ENCODE measurements at places on chromosomes 1 and 21.

- no peak for DNase-seq
Observed at GRCh38 chr21:26047279-26047967, 123.1 kb downstream of the APP start.

- no peak for DNase-seq
Observed at GRCh38 chr1:216207154-216207553, 216.1 kb downstream of the USH2A start.

- peak; percentile 40 for DNase-seq
Observed at GRCh38 chr1:60978421-60979357, 103.7 kb upstream of the NFIA start.

DNA sequence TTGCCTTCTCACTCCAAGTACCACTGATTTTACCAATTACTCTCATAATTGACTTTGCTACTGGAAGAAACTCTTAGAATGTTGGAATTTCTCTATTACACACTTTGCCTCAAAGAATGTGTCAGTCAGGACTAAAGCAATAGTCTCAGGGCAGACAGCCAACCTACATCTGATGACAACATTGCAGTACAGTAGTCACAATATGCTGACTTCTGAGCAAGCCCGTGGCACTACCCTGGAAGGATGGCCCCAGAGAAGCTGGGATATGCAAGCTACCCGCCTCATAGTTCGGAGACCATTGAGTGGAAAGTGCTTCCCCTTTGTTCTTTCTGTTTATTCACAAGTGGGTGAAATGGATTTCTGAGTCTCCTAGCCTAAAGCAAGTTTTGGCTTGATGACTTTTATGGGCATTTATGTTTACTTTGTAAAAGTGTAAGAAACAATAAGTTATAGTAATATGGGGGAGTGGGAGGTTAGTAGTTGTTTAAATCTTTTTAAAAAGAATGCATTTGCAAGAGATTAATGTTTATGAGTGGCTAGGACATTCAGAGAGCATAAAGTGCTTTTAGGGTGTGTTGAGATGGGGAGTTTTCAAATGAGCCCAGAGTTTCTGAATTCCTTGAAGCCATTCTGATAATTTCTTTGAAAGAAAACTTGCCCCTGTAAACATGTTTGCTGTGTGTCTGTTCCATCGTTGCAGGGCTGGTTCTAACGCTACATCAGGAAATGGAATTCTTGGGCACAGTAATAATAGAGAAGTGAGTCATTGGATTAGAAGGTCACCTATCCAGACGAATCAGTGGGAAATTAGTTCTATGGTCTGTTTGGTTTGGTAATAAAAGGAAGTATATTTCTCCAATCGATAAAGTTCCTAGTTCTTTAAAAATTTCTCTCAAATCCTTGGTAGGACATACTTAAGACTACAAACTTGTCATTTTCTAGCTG is 63.8 kb downstream of the LMO4 start:
- no peak for DNase-seq

GRCh38 chr1:159941141-159941540 is 4.3 kb downstream of the IGSF9 start:
- DNase-seq = no peak

DNA sequence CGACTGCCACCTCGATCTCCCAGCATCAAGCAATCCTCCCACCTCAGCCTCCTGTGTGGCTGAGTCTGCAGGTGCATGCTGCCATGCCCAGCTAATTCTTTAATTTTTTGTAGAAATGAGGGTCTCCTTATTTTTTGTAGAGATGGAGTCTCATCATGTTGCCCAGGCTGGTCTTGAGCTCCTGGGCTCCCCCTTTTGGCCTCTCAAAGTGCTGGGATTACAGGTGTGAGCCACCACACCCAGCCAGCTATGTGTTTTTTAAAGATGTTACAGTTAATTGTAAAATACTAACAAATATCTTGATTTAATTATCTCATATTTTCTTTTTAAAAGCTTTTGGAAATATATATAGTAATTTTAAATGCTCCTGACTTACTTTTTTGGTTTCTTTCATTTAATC is 181.3 kb upstream of the DMRTA2 start:
- DNase-seq = no peak

GRCh38 chr1:81307786-81308185 is 492.9 kb upstream of the ADGRL2 start:
- DNase-seq = no peak

- peak; percentile 76 for DNase-seq
Observed at GRCh38 chr1:89312572-89312971, 39.9 kb upstream of the GBP5 start.

DNA sequence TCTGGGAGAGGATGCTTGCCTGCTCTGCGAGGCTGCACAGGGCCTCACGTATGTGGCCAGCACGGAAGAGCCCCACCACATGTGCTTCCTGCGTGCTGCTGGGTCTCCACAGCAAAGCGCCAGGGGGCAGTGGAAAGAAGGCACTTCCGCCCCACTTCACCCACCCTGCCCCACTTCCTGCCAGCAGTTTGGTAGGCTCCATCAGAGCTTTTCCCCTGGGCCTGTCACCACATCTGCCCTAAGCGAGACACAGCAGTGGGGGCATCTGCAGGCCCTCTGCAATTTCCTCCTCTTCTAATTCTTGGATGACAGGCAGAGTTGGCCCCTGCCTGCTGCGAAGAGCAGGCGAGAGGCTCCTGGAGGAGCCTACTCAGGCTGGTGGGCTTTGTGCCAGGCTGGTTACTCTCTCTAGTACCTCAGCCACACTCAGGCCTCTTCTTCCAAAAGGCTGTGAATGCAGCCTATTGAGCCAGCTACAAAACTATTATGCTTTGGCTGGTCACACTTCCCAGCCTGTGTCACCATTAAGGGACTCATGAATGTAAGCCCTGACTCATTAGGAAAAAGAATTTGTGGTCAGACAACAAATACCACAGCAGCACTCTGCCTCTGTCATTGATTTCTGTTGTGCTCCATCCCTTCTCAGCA is 25.0 kb downstream of the CD244 start:
- peak; percentile 97 for DNase-seq

DNA sequence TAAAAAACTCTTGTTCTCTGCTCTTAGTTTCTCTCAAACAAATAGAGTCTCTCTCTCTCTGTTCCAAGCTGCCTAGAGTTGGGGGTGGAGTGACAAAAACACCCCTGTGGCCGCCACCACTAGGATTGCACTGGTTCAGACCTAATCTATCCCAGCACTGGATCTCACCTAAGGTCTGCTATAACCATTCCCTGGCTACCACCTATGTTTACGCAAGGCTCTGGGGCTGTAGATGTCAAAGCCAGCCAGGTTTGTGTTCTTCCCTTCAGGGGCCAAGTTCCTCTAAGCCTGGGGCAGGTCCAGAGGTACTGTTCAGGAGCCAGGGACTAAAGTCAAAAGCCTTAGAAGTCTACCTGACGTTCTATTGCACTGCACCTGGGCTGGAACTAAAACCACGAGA is 12.8 kb upstream of the CYP2J2 start:
- no peak for DNase-seq

GRCh38 chr21:45301521-45302081 is 13.9 kb upstream of the POFUT2 start:
- DNase-seq = no peak

GRCh38 chr1:206875752-206876377 is 10.4 kb downstream of the IL20 start:
- no peak for DNase-seq

DNA sequence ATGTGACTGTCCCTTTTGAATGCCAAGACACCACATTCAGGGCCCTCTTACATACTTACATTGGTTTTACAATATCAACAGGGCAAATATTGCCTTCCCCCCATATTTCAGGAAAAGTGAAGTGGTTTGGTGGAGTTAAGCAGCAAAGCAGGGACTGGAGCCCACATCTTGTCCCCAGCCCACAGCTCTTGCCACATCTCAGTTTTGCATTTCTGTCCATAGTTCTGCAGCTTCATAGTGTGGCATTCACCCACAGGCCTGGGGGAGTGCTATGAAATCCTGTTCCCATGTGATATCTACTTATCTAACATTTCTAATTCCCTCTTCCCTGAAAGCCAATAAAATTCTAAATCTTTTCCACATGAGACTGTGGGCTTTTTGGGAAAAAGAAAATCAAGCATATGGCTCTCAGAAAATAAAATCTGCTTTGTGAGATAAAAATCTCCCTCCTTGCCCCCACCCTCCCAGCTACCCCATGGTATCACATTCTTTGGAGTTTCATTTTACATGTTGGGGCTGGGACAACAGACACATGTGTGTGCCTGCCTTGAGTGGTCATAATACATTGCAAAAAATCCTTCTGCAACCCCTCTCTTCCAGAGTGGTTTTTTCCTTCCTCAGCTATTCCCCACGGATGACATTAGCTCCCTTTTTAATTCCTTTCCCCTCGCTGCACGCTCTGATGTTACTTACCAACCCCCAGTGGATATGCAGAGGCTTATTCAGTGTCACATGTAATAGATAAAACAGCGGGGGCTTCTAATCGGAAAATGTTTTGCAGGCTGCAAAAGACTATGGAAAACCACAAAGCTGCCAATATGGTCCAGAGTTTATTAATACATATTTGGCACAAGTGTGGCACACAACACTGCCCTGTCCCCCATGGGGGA is 20.5 kb upstream of the CD2 start:
- DNase-seq = peak; percentile 64

DNA sequence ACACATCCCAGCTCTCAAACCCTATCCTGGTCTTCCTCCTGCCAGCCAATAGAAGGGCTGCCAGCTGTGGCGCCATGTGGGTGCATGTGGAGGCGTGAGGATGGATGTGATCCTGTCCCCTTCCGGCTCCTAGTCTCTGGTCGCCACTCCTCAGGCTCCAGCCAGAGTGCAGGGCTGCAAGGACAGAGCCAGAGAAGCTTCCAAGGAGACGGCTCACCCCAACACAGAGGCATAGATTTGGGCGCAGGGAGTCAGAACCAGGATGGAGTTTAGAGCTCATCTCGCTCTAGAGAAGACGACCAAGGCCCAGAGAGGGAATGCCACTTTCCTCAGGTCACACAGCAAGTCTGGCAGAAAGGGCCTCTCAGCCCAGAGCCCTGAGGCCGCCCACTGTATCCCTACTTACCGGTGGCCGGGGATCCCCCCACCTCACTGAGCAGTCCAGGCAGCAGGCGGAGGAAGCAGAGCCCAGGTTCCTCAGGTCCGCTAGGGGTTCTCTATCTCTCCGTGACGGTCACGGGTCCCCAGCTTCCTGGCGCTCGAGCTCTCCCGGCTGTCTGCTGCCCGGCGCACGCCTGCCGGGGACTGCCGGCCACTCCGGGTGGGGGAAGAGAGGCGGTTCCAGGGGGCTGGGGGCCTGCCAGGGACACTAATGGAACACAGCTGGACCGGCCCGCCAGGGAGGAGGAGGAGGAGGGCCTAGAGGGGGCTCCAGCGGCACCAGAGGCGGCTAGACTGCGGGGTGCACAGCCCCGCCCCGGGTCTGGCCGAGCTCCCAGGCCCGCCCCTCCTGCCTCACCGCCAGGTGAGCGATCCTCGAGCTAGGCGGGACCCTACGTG is at the start of gene COL16A1:
Gene COL16A1 (minus strand): TSS at position 587 of the 840 bp plus-strand sequence. CDS start 1,824 bp downstream, outside the sequence.
- no peak for DNase-seq

DNA sequence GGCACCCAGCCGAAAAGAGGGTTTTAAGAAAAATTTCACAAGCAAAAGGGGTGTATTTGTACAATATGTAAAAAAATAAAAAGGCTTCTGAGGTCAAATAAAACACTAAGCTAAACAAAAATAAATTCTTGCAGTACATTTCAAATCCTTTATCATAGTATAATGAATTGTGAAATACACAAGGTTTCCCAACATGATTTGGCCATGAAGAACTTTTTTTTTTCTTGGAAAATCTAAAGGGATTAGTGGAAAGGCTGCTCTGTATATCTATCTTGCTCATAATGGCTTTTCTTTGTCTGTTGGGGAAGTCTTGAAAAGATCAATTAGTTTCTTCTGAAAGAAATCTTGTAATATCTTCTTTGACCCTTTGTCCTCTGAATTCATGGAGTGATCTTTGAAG is 593.4 kb downstream of the PLPP3 start:
- no peak for DNase-seq

DNA sequence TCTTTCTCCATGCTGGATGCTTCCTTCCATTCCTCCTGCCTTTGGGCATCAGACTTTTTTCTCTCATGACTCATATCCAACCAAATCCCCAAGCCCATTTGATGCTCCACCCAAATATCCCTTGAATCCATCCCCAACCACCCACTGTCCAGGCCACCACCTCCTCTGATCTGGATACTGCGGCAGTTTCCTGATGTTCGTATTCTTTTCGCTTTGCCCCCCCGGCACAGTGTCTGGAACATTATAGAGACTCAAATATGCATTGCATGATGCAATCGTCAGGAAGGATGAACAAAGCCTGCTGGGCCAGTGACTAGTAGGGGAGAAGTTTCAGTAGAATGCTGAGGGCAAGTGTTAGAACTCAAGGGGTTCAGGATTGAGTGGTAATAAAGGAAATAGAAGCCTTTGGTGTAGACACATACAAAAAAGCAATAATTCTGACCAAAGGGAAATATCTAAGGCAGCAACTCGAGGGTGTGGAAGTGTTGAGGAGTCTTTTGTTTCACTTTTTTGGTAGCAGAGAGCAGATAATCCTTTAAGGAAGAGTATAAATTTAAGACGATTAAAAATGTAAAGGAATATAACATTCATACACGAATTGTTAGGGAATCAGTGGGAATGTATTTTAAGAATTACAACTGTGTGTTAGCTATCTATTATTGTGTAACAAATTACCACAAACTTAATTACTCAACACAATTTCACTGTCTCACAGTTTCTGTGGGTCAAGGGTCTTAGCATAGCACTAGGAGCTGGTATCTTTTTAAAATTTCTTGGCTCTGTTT is 7.5 kb downstream of the S100A11 start:
- DNase-seq = peak; percentile 77

DNA sequence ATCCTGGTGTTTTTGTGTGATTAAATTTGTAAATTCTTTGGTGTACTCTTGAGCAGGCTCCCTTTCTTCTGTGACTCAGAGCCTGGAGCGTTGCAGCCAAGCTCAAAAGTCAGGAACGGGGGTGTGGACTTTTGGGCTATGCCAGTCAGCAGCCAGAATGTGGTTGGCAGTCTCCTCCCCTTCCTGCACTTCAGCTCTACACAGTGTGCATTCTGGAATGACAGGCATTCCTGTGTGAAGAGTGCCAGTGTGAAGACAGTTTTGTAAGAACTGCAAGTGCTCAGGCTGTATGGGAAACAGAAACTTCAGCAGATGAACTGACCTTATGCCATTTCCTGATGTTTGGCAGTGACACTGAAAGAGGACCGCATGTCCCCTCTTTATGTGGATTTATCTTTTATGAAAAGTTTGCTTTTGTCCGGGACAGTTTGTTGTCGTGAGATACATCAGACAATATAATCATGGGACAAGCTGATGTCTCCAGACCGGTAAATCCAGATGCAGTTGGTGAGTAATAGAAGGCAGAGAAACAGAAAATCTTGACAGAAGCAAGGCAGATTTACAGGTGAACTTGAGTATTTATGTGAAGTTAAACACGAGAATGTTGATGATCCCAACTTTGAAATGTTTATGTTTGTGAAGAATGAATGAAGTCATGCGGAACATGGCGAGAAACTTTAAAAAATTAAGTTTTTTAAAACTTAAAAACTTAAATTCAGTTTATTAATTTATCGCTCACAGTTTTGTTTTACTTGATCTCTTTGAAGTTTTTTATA is 67.7 kb upstream of the RCC1 start:
- DNase-seq = peak; percentile 76

- DNase-seq = no peak
Observed at GRCh38 chr1:44572572-44572879, 101.8 kb downstream of the TMEM53 start.

GRCh38 chr1:45654540-45655280 is 30.9 kb upstream of the CCDC17 start:
- DNase-seq = no peak

- DNase-seq = no peak
Observed at GRCh38 chr1:156882543-156882942, 11.0 kb upstream of the PEAR1 start.

GRCh38 chr1:186618401-186619170 is 61.6 kb downstream of the PTGS2 start:
- peak; percentile 88 for DNase-seq

Data from NB4 (cell line).